AG08396 (cell line): ENCODE measurements at places on chromosomes 4 and X.
A peak's percentile ranks its signal among the peaks of the same experiment; 100 is the strongest.

DNA sequence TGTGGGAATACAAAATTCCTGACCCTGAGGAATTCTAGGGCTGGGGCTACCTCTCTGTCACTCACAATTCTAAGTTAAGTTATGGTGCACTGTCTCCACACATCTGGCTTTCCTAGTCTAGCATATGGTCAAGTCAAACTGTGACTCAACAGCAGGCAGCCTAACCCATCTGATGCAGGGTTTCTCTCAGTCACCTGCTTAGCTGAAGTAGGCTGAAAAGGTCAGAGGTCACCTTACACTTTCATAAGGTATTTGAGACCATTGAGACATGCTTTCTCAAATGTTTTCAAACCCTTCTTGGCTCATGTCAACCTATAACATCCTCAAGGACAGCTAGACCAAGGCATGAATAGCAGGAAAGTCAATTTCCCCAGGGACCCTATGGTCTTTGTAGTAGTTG is 196.5 kb upstream of the STK26 start:
- no peak for DNase-seq

- DNase-seq = no peak
Observed at GRCh38 chrX:16100673-16101072, 22.7 kb upstream of the GRPR start.

GRCh38 chrX:47272013-47272408 is 39.2 kb downstream of the USP11 start:
- no peak for DNase-seq

GRCh38 chr4:163697121-163697520 is 202.6 kb downstream of the TMA16 start:
- DNase-seq = no peak

DNA sequence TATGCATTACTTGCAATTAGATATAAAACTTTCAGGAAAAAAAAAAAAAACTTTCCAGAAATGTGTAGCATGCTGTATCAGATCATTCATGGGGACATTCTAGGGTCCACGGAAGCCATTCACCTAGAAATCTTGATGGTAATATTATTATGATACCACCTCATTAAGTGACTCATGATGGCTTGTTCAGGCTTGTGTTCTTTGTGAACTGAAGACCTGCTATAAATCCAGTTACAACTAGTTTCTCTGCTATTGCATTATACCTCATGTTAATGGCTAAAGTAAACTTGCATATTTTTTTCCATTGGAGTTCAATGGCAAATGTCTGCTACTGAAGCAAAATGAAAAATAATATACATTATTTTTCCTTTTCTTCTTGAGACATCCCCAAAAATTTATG is 35.3 kb upstream of the PTPN13 start:
- DNase-seq = no peak

GRCh38 chrX:34768290-34768689 is 111.2 kb upstream of the TMEM47 start:
- DNase-seq = no peak

- no peak for DNase-seq
Observed at GRCh38 chrX:132836471-132836870, 122.0 kb downstream of the HS6ST2 start.

GRCh38 chr4:72701987-72702819 is 133.2 kb upstream of the ADAMTS3 start:
- peak; percentile 31 for DNase-seq
